ENCODE measurements at places on chromosomes 13 and 19.

- no peak overlapping the region for H3K27ac ChIP-seq
- DNase-seq: no peak
Measured at GRCh38 chr13:99978799-99979452, 2.7 kb upstream of the ZIC2 start.

DNA sequence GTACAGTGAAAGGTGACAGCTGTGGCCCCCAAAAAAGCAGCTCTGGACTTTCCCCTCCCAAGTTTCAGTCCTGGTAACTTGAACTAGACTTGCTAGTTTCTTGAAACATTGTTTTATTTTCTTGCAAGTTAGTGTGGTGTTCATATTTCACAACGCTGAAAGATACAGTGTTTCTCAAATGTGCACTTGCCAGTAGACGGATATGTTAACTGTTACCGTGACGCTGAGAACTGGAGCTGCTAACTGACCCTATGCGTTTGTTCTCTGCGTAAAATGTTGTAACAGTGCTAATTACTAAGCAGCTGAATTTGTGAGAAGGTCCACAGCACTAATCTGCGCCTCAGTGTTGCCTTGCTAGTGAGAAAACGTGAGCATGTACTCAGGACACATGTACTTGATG, 79.6 kb downstream of the GGACT start:
- no peaks in the 10 kb centered on the region for H3K27me3 ChIP-seq
- no peaks in the 10 kb centered on the region for H3K36me3 ChIP-seq
- DNase-seq: no peak

- no peak overlapping the region for H3K27ac ChIP-seq
- DNase-seq: no peak
- H3K36me3 ChIP-seq: no peaks in the 10 kb centered on the region
- H3K27me3 ChIP-seq: no peaks in the 10 kb centered on the region
- no peaks in the 10 kb centered on the region for H3K4me1 ChIP-seq
- H3K4me3 ChIP-seq: no peak overlapping the region
Measured at GRCh38 chr13:76038920-76039716, 403.0 kb downstream of the LMO7 start.

DNA sequence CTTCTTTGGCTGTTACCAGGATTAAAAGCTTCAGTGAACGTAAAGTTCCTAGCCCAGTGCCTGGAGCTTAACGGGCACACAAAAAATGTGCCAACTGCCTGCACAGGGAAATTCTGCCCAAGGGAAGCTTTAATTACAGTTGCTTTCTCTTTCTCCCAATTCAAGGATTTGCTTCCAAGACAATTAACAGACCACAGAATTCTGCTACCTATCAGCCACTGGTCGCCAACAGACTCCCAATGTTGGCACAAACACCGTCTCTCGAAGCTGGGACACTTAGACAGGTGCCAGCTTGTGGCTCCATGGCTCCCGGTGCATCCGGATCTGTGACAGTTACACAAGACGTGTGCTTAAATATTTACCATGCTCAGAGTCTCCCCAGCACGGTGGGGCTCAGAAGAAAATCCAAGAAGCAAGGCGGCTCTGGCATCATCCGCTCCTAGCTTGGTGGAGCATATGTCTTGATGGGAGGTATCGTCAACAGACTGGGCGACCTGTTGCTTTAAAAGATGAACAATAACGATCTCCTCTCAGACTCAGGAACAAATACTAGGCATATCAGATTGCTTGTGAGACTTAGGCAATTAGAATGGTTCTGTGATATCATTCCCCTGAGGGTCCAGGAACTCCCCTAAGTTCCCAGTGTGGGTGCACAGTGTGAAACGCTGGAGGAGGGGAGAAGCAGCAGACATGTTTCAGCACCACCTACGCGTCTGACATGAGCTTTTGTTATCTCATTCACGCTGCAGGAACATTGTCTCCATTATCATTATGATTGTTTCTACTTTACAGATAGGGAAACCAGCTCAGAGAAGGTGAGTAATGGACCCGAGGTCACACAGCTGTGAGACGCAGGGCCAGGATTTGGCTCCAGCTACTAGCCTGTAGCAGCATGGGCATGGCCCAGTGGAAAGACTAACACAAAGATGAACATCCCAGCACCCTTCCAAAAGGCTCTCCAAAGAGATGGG, 61.6 kb downstream of the ALOX5AP start:
- H3K36me3 ChIP-seq: no peaks in the 10 kb centered on the region
- H3K27ac ChIP-seq: peak overlapping the region; percentile 61
- no peak overlapping the region for H3K4me3 ChIP-seq
- DNase-seq: no peak
- H3K4me1 ChIP-seq: peaks cover 23% of the 10 kb centered on the region

GRCh38 chr13:114248011-114248410, 13.3 kb downstream of the CDC16 start:
- H3K36me3 ChIP-seq: peaks cover 85% of the 10 kb centered on the region
- no peak overlapping the region for H3K27ac ChIP-seq
- no peaks in the 10 kb centered on the region for H3K27me3 ChIP-seq
- H3K4me1 ChIP-seq: no peaks in the 10 kb centered on the region
- H3K4me3 ChIP-seq: no peak overlapping the region

DNA sequence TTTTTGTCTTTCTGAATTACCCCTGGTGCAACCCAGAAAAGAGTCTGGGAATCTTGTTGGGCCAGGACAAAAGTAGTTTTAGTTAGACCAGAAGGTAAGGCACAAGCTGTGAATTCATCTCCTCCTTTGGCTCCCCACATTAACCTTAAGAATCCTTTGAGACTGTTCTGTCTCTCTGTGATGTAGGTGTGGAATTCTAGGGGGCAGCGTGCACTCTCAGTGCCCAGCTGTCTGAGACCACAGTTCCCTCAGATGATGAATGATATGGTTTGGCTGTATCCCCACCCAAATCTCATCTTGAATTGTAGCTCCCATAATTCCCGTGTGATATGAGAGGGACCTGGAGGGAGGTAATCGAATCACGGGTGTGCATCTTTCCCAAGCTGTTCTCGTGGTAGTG, 43.9 kb downstream of the ZNF506 start:
- H3K4me1 ChIP-seq: peaks cover 42% of the 10 kb centered on the region
- H3K36me3 ChIP-seq: peaks cover 11% of the 10 kb centered on the region
- no peak overlapping the region for H3K4me3 ChIP-seq

Data from DND-41 (cell line).